ENCODE measurements at places on chromosomes 3 and 15.

DNA sequence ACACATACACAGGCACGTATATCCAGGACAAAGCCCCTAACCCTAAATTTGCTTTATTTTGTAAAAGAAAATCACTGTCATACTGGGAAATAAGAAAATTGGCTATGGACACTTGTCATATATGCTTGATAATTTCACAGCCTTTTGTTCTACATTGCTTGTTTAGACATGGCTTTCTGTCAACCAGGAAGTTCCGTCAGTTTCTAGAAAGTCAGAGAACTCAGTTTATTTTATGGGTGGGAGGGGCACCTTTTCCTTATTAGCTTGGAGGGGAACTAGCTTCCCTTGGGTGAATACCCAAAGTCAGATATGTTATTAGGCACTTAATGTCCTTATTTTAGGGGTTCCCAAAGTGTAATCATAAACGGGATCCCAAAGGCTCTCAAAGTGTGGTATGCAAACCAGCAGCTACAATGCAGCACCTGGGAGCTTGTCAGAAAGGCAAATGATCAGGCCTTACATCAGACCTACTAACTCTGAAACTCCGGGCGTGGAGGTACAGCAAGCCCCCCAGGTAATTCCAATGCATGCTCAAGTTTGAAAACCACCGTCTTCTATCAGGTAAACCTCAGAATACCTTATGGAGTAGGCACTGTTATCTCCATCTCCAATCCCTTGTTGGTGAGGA lies 50.1 kb downstream of the CADPS start:
- no peak for DNase-seq

DNA sequence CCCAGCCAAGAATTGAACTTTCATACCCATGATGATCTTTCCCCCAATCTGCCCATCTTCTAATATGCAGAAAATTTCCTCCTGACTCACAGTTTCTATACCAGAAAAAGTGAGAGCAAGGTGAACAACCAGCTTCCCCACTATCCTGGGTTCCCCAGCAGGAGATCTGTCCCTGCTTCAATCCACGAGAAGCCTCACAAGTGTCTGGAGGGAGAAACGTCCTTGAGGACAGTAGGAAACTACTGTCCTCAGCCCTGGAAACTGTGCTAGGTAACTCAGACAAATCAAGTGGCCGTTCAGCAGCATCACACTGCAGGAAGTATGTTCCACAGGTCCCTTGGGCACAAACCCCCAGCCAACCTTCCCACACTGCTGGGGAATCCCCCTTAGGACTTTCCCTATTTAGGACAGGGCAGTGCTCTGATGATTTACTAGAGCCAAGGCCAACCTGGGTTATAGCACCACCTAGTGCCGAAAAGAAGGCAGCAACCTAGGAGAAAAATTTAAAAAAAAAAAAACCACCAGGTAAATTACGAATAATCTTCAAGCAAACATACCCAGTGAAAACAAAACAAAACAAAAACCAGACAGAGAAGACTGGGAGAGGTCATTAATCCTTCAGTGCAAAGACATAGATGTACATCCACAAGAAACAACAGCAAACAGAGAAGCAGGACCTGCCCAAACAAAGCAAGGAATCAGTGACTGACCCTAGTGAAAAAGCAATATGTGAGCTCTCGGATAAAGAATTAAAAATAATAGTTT lies 36.0 kb downstream of the MORC1 start:
- peak; percentile 38 for DNase-seq

- no peak for DNase-seq
These were observed 101.6 kb downstream of the KCNMB2 start for GRCh38 chr3:178637802-178638201.

GRCh38 chr15:89500397-89501270 lies 4.3 kb upstream of the RHCG start:
- no peak for DNase-seq

DNA sequence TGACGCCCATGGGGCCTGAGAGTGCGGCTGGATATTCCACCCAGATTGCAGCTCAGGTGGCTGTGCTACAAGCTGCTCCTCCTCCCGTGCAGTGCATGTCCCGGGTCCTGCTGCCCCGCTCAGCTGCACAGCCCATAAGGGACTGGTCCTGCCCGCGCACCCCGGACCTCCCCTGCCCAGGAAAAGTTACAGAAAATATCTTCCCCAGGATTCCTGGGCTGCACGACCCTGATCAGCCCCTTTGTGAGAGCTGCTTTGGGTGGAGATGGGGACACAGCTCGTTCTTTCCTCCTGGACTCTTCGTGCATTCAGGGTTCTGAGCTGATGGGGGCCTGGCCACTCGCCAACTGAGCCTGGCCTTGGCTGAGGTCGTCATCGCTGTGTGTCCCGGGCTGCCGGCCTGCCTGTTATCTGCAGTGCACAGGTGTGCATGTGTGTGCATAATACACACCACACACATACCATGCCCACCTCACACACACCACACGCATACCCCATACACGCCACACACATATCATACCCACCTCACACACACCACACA lies 28.8 kb downstream of the APBA2 start:
- no peak for DNase-seq
